ENCODE measurements at places on chromosomes 7 and 10. TPM values are rescaled to one million over a fixed set of nuclear protein-coding genes. Genes with fewer than 3 reads are reported as not detected.

HMX2 gene
- not detected for total RNA-seq

VWDE gene
- 3.2 TPM for total RNA-seq

NPC1L1 gene
- total RNA-seq = not detected

GRM3 gene
- not detected for total RNA-seq

SFRP5 gene
- not detected for total RNA-seq

SDK1 gene
- 0.17 TPM for total RNA-seq

ZNF277 gene
- 21.2 TPM for total RNA-seq

TSPAN33 gene
- 2.8 TPM for total RNA-seq

MYH16 gene
- not detected for total RNA-seq

SPDYE2B gene
- not detected for total RNA-seq

PRLHR gene
- total RNA-seq = not detected

PLAC9 gene
- not detected for total RNA-seq

MOGAT3 gene
- not detected for total RNA-seq

NRG3 gene
- not detected for total RNA-seq

PTPRE gene
- 24.1 TPM for total RNA-seq

CALU gene
- 29.5 TPM for total RNA-seq

SPDYE1 gene
- not detected for total RNA-seq

EN2 gene
- total RNA-seq = not detected

CPA4 gene
- total RNA-seq = not detected

SEC23IP gene
- total RNA-seq = 73.0 TPM
